ENCODE measurements at places on chromosomes 1 and 21. TPM values are rescaled to one million over a fixed set of nuclear protein-coding genes. Genes with fewer than 3 reads are reported as not detected.

RAD54L gene
- under 0.01 TPM for total RNA-seq

S100A8 gene
- not detected for total RNA-seq

- no peaks in the 10 kb centered on the region for H3K27me3 ChIP-seq
- no peak for DNase-seq
- no peaks in the 10 kb centered on the region for H3K4me1 ChIP-seq
- no peak overlapping the region for H3K27ac ChIP-seq
Measured at GRCh38 chr1:54811739-54812655, 10.9 kb upstream of the TTC22 start.

DNA sequence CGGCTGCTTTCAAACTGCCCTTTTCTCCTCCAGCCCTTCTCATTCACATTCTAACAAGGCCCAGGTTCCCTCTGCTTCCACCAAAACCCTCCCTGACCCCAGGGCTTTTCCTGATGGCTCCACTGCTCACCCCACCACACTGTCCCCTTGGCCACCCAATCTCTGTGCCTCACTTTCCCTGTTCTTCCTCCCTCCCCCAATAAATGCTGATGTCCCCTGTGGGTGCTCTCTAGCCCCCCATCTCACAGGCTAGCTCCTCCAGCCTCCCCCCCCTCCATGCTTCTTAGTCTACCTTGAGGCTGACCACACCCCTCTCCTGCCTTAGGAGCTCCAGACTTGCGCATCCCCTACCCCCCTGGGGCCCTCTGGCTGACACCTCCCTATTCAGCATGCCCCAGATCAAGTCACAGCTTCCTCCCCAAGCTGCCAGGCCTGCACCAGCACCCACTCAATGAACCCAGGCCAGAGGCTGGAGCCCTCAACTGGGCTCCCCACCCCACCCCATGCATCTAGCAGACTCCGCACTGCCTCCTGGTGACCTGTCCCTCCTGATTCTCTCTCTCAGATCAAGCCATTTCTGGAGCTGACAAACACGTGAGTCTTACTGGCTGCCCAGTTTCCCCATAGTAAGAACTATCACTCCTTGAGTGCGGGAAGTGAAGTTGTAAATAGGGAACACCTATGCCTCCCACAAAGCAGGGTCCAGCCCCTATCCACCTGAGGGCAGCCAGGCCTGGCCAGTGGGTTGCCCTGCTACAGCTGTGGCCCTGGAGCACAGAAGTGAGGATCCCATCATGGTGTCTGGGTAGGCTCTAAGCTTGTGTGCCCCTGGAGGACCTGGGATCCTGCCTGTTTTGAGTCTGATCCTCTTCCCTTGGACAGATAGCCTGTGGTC lies 117.9 kb downstream of the DMRTB1 start:
- H3K4me1 ChIP-seq: peaks cover 2% of the 10 kb centered on the region
- DNase-seq: no peak
- H3K36me3 ChIP-seq: no peaks in the 10 kb centered on the region
- H3K4me3 ChIP-seq: no peak overlapping the region
- no peak overlapping the region for H3K27ac ChIP-seq

PLEKHM2 gene
- total RNA-seq: 31.6 TPM

GRCh38 chr1:20702416-20702815 lies 15.4 kb downstream of the KIF17 start:
- no peak overlapping the region for H3K4me3 ChIP-seq
- no peaks in the 10 kb centered on the region for H3K4me1 ChIP-seq
- no peak overlapping the region for H3K27ac ChIP-seq
- H3K36me3 ChIP-seq: no peaks in the 10 kb centered on the region

RGS8 gene
- total RNA-seq: not detected

CD1E gene
- total RNA-seq: not detected

DNA sequence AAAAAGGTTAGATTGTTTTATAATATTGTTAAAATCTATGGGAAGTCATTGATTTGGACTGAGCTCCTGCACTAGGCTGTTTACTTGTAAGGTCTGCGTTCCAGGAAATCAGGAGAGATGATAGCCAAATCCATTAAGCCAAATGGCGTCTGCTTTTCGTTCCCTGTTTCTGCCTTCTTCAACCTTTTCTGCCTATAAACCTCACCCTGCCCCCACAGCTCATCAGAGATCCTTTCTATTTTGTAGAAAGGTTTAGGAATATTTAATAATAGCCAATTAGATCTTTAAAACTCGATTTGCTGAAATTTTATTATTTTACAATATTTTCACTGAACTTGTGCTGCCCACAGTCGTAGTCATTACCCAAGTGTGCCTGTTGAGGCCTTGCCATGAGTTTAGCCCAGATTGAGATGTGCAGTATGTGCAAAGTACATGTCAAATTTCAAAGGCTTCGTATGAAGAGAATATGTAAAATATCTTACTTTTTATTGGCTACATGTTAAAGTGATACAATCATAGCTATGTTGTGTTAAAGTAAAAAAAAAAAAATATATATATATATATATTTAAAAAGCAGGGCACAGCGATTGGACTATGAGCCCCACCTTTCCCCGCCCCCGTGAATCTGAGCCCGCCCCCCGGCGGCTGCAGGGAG lies 444 bp upstream of the IARS2 start:
- no peaks in the 10 kb centered on the region for H3K36me3 ChIP-seq
- H3K4me3 ChIP-seq: peak overlapping the region; percentile 84
- H3K27ac ChIP-seq: peak overlapping the region; percentile 89

ODR4 gene
- 13.5 TPM for total RNA-seq

GRCh38 chr1:92990828-92991227 lies 29.6 kb upstream of the DIPK1A start:
- H3K4me1 ChIP-seq: peaks cover 10% of the 10 kb centered on the region
- no peak for DNase-seq
- no peaks in the 10 kb centered on the region for H3K27me3 ChIP-seq
- H3K36me3 ChIP-seq: no peaks in the 10 kb centered on the region

SPRR1B gene
- not detected for total RNA-seq

GUCA2A gene
- total RNA-seq: not detected

CLCA4 gene
- not detected for total RNA-seq

DNA sequence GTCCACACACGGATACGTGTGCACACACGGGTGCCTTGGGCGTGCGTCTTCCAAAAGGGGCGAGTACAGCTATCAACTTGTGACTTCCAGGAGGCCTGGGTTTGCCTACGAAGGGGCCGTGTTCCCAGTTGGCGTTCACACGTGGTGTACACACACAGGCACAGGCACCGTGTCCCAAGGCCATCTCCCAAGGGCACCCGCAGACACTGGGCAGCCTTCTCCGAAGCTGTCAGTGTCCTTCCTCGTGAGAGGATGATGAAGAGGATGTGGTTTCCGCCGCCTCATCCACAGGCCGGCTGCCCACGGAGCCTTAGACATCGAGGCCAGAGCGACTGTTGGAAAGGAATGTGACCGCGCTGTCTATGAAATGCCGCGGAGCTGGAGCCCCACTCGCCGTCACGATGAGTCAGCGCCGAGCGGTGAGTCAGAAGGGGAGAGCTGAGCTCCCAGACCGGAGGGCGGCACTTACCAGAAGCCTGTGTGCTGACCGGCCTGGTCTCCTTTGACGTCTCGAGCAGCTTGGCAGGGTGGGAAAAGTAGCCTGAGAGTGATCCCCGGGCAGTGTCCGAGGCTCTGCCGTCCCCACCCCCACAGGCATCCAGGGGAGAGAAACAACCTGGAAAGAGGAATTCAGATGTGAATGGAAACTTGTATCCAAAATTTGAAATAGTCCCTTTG lies 141.4 kb upstream of the ARHGEF16 start:
- H3K4me1 ChIP-seq: peaks cover 22% of the 10 kb centered on the region
- peak; percentile 83 for DNase-seq
- H3K36me3 ChIP-seq: no peaks in the 10 kb centered on the region
- peak overlapping the region; percentile 85 for H3K27ac ChIP-seq
- no peaks in the 10 kb centered on the region for H3K27me3 ChIP-seq
- no peak overlapping the region for H3K4me3 ChIP-seq

BCAN gene
- total RNA-seq: not detected

DNA sequence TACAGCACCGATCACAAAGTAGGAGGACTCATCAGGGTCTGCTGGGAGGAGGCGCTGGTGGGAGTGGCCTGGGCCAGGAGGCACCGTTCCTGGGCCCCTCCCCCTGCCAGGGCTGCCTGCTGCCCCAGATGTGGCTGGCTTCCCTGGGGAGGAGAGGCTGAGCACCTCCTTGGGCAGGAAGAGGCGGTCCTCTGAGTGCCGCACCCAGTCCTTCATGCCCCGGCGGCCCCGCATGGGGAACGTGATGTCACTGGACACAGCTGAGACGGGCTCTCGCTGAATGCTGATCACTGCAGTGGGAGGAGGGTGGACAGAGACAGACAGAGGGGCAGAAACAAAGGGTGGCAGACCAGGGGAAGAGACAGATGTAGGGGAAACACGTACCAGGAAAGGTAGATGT lies 24.8 kb downstream of the ADGRB2 start:
- no peak overlapping the region for H3K4me3 ChIP-seq
- H3K4me1 ChIP-seq: no peaks in the 10 kb centered on the region
- H3K36me3 ChIP-seq: no peaks in the 10 kb centered on the region

GRCh38 chr1:15323351-15323988 lies 76.4 kb downstream of the FHAD1 start:
- peak; percentile 89 for DNase-seq
- no peak overlapping the region for H3K4me3 ChIP-seq
- H3K27ac ChIP-seq: peak overlapping the region; percentile 83
- no peaks in the 10 kb centered on the region for H3K36me3 ChIP-seq
- peaks cover 18% of the 10 kb centered on the region for H3K4me1 ChIP-seq

- no peak overlapping the region for H3K4me3 ChIP-seq
- H3K4me1 ChIP-seq: no peaks in the 10 kb centered on the region
- no peaks in the 10 kb centered on the region for H3K36me3 ChIP-seq
- DNase-seq: no peak
- no peak overlapping the region for H3K27ac ChIP-seq
Measured at GRCh38 chr1:80523861-80524260, 1276.9 kb upstream of the ADGRL2 start.

FCRL4 gene
- not detected for total RNA-seq

GRCh38 chr1:155978973-155979429 lies 654 bp upstream of the ARHGEF2 start:
- H3K27ac ChIP-seq: peak overlapping the region; percentile 85
- peaks cover 60% of the 10 kb centered on the region for H3K4me1 ChIP-seq
- H3K27me3 ChIP-seq: no peaks in the 10 kb centered on the region
- no peak for DNase-seq

DNA sequence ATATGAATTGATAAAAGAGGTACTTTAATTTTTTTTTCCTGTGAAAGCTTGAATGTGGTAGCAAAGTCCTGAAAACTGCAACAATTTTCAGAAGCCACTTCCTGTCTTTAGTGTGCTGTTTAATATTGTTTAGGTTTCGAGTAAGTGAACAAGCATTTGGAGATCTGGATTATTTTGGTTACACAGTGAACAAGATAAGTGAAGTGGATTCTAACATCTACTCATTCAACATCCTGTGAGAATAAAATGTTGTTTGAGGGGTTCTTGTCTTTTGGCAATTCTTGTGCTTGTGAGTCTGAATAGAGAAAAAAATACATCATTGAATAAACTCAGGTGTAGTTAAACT lies 35.2 kb upstream of the PLA2G4A start:
- no peaks in the 10 kb centered on the region for H3K27me3 ChIP-seq
- no peaks in the 10 kb centered on the region for H3K4me1 ChIP-seq
- no peaks in the 10 kb centered on the region for H3K36me3 ChIP-seq
- no peak overlapping the region for H3K27ac ChIP-seq

PEAR1 gene
- total RNA-seq: 7.6 TPM

DNA sequence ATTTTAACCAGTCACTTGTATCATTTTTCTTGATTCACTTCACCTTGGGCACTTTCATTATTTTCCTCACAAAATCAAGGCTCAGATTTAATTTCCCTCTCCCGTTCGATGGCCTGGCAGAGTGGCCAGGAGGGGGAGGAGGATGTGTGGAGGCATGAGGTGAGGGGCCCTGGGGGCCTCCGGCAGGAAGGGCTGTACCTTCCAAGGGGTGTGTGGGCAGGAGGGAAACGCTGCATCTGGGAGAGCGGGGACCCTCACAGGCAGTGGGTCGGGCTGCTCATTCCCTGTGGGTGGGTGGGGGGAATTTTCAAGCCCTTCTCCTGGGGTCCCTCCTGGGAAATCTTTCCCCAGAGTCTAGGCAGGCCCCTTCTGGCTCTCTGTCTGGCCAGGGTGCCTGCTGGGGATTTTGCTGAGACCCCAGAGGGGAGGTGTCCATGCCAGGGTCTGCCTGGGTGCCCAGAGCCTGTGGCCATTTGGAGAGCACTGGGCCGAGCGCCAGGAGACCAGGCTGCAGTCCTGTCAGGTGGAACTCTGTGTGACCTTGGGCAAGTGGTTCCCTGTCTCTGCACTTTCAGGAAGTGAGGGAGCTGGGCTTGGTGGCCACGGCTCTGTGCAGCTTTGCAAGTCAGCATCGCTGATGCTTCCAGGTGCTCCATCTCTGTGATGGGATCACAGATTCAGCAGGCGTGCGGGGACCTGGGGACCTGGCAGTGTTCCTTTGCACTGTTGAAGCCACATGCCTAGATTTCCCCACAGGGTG lies 81.9 kb upstream of the C1orf174 start:
- no peaks in the 10 kb centered on the region for H3K27me3 ChIP-seq
- no peak overlapping the region for H3K27ac ChIP-seq
- H3K4me1 ChIP-seq: no peaks in the 10 kb centered on the region
- DNase-seq: peak; percentile 10

ADAMTSL4 gene
- 4.7 TPM for total RNA-seq

- no peaks in the 10 kb centered on the region for H3K27me3 ChIP-seq
- no peak overlapping the region for H3K27ac ChIP-seq
- H3K36me3 ChIP-seq: no peaks in the 10 kb centered on the region
- H3K4me1 ChIP-seq: peaks cover 9% of the 10 kb centered on the region
Measured at GRCh38 chr1:58528518-58528917, 18.0 kb downstream of the OMA1 start.

GRCh38 chr21:28699596-28700259 lies 292.9 kb downstream of the LTN1 start:
- H3K36me3 ChIP-seq: no peaks in the 10 kb centered on the region
- H3K4me3 ChIP-seq: no peak overlapping the region
- no peak overlapping the region for H3K27ac ChIP-seq
- no peaks in the 10 kb centered on the region for H3K4me1 ChIP-seq

DNA sequence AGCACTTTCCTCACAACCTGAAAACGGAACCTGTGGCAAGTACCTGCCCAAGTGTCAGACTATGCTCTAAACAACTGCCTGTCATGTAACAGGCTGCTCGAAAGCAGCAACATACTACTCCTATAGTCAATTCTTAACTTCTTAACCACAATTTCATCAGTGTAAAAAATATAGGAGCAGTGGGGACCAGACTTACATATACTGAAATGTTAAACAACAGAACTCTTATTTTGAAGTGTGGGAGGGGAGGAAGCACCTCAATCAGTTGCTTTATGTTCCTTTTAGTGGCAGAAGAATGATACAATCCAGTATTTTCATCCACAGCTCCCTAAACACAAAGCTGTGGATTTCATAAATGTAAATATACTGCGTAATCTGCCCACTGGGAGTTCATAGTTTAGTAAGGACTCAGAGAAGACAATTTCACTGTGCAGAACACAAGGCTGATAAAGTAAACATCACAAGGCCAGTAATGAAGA lies 44.2 kb downstream of the WLS start:
- no peaks in the 10 kb centered on the region for H3K27me3 ChIP-seq
- H3K4me3 ChIP-seq: no peak overlapping the region
- H3K36me3 ChIP-seq: no peaks in the 10 kb centered on the region
- H3K27ac ChIP-seq: no peak overlapping the region
- DNase-seq: no peak

GRCh38 chr1:32715901-32716311 lies 13.3 kb upstream of the SYNC start:
- no peak overlapping the region for H3K4me3 ChIP-seq
- no peak for DNase-seq
- H3K27me3 ChIP-seq: no peaks in the 10 kb centered on the region
- H3K27ac ChIP-seq: peak overlapping the region; percentile 81
